ENCODE measurements at places on chromosomes 1 and 21. TPM values are rescaled to one million over a fixed set of nuclear protein-coding genes. Genes with fewer than 3 reads are reported as not detected.

GRCh38 chr1:78519446-78519845 is 28.7 kb downstream of the PTGFR start:
- no peak overlapping the region for H3K27ac ChIP-seq
- H3K27me3 ChIP-seq, result no peaks in the 10 kb centered on the region
- H3K36me3 ChIP-seq, result no peaks in the 10 kb centered on the region
- no peak overlapping the region for H3K4me3 ChIP-seq

GRCh38 chr21:37341254-37341960 is 25.2 kb upstream of the DYRK1A start:
- H3K4me3 ChIP-seq, result no peak overlapping the region
- peaks cover 19% of the 10 kb centered on the region for H3K4me1 ChIP-seq
- H3K27me3 ChIP-seq, result no peaks in the 10 kb centered on the region
- H3K27ac ChIP-seq, result no peak overlapping the region
- no peak for DNase-seq

DNA sequence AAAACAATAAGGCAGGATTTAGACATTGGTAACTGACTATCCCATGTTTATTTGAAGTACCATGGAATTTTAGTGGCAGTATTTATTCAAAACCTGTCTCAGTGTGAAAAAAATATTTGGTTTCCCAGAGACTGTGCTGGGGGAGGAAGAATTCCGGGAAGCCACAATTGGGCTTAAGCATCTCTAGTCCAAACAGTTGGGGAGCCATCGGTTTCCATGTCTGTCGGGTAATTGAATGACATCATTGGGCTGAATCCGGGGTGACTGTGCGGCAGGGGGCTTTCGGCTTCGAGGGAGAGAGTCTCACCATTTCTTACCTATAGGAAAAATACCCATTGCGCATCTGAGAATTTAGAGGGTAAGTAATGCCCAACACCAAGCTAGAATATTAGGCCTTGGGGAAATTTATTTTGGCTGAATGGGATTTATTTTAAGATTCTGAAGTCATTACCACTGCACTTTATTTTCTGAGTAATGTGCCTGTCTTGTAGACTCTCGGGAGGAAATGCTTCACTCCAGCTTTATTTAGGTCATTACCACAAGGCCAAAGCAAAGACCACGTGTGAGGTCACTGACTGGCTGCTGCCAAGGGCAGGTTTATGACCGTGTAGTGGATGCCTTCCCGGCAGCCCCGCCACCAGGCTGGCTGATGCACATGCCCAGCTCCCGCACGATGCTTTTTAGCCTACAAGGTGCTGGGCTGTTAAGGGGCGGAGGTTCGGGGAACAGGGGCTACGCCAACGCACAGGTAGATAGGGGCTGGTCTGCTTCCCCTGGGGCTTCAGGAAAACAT is 23.1 kb upstream of the UMODL1 start:
- no peak for DNase-seq
- no peak overlapping the region for H3K27ac ChIP-seq
- H3K27me3 ChIP-seq, result no peaks in the 10 kb centered on the region
- H3K4me1 ChIP-seq, result peaks cover 7% of the 10 kb centered on the region

GRCh38 chr1:41902159-41902577 is 16.6 kb downstream of the HIVEP3 start:
- no peak overlapping the region for H3K27ac ChIP-seq
- no peak overlapping the region for H3K4me3 ChIP-seq
- no peaks in the 10 kb centered on the region for H3K36me3 ChIP-seq
- H3K4me1 ChIP-seq, result no peaks in the 10 kb centered on the region

DNA sequence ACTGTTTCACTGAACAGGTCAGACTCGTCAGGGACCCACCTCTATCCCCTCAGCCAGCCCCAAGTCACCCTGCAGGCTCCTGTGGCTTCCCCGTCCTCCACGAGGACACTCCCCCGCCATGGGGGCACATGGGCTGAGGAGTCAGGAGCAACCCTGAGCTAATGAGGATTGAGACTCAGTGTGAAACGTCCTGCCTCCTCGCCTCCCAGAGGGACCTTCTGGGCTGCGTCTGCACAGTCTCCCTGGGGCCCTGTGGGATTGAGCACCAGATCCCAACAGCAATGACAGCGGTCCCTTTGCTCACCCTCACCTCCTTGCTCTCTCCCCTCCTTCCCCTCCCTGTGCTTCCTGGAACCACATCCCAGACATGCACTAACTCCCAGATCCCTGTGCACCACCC is 18.9 kb upstream of the SLC25A33 start:
- no peaks in the 10 kb centered on the region for H3K4me1 ChIP-seq
- H3K4me3 ChIP-seq, result no peak overlapping the region
- no peak for DNase-seq
- no peak overlapping the region for H3K27ac ChIP-seq
- no peaks in the 10 kb centered on the region for H3K27me3 ChIP-seq

- H3K4me1 ChIP-seq, result no peaks in the 10 kb centered on the region
- no peaks in the 10 kb centered on the region for H3K36me3 ChIP-seq
- no peak overlapping the region for H3K27ac ChIP-seq
- no peak overlapping the region for H3K4me3 ChIP-seq
Observed at GRCh38 chr21:20591284-20591683, 406.9 kb upstream of the NCAM2 start.

Gene CYP4A22
- 0.46 TPM for total RNA-seq

Gene CHAF1B
- total RNA-seq, result 0.83 TPM

Gene DCLRE1B
- total RNA-seq, result 4.2 TPM

Gene TMPRSS2
- total RNA-seq, result not detected
